ENCODE measurements at places on chromosomes 2 and 18. TPM values are rescaled to one million over a fixed set of nuclear protein-coding genes. Genes with fewer than 3 reads are reported as not detected.

- DNase-seq, result peak; percentile 63
Measured at GRCh38 chr2:86368161-86368824, 30.9 kb upstream of the REEP1 start.

DNA sequence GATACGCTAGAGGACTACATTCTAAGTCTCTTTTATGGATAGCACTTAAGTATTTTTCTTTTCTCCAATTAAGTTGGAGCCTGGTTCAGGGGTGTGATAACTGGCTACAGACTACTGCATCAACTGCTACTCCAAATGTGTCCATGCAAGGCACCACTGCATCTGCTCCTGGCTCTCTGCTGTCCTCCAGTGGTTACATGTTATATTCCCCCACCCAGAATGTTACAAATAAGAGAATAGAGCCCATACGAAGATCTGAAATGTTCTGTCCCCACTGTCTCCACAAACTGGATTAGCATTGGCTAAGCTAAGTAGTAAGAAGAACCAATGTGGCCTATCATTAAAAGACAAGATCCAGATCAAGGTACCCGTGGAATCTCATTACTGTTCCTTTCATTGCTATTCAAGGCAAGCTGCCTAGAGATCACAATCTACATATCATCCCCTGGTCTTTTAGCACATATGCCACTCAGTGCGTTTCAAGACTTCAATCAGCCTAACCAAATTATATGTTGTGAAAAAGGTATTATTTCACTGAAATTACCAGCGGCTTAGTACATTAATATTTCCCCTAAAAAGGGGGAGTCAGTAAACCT, 308.3 kb upstream of the SLC8A1 start:
- peak; percentile 4 for DNase-seq

DNA sequence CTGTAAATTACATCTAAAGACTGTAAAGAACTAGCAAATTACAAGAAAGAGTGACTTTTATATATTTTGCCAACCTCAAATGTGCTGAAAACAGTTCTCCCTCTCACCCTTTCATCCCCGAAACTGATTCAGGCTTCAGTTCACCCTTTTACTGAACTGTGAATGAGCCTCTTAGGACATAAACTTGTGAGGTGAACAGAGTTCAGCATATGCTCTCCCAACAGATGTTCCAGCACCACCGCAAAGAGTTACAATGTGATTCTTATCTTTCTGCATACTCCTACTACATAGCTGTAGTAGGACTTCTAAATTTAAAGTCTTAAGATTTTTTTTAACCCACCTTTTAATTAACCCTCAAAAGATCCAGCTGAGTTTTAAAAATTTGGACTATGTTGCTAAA, 1.2 kb upstream of the ZCCHC2 start:
- DNase-seq, result no peak

GRCh38 chr2:137708311-137708710, 256.0 kb upstream of the HNMT start:
- DNase-seq, result no peak

DNA sequence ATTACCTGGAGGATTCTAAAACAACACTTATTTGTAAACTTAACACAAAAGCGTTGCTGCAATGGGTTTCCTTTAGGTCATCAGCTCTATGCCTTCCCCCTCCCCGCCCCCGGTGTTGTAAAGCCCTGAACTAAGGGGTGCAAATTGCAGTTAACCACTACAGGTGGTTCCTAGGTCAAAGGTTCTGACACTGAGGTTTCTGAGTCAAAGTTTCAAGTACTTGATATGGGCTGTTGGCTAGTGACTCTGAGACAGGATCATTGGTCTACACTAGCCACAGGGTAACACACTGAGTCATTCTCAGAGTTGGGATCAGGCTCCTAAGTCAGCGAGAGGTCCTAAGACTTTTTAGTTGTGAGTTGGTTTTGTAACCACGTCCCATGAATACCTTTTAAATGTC, 15.4 kb downstream of the IL1B start:
- DNase-seq, result no peak

DNA sequence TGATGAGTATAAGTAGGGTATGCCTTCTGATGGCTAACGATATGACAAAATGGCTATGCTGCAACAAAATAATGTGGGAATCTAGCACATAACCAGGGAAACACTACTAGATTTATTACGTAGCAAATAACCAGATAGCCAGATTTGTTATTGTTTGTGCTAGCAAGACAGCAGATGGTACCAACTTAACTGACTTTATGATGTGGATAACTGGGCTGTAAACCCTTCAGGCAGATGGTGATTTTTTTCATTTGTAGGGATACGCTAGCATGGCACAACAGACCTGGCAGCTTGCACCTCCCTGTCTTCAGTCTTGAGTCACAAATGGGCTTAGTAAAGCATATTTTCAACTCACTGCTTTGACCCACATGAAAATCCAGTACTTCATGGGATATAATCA, 48.7 kb downstream of the PRELID3A start:
- DNase-seq, result no peak

OTOF gene
- total RNA-seq, result 0.07 TPM

DNA sequence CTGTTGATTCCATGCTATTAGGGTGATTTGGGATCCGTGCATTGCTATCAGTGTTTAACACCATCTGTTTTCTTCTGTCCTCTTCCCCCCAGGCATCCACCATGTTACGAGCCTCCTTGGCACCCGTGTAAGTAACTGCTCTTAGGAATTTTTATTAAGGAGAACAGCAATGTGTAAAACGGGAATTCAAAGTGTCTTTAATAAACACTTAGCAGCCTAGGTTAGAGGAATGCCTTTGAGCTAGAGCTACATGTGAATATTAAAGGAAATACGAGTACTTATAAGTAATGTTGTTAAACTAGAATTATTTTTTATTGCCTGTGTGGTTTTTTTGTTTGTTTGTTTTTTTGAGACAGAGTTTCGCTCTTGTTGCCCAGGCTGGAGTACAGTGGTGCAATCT, 58.1 kb downstream of the ARMC9 start:
- DNase-seq, result no peak

PPP1R1C gene
- not detected for total RNA-seq

- no peak for DNase-seq
Measured at GRCh38 chr18:49096021-49096420, 145.3 kb upstream of the SMAD7 start.

DNA sequence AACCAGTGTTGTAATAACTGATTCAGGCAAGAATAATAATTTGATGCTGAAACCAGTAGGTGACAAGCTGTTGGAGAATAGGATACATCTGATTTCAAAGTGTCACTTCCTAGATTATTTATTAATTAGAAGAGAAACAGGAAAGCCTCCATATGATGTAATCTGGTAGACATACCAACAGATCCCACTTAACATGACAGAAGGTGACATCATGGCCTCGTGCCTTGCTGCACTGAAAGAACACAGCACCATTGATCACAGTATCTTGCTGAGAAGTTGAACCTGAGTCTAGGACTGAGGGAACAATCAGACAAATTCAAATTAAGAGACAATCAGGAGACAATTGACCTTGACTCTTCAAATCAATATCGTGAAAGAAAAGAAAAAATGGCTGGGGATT, 131.6 kb upstream of the DLGAP1 start:
- DNase-seq, result no peak

GRCh38 chr2:159129269-159129668, 157.2 kb downstream of the WDSUB1 start:
- no peak for DNase-seq

GRCh38 chr18:51235009-51235789, 37.7 kb upstream of the MEX3C start:
- no peak for DNase-seq

LINC00305 gene
- total RNA-seq, result not detected

DNA sequence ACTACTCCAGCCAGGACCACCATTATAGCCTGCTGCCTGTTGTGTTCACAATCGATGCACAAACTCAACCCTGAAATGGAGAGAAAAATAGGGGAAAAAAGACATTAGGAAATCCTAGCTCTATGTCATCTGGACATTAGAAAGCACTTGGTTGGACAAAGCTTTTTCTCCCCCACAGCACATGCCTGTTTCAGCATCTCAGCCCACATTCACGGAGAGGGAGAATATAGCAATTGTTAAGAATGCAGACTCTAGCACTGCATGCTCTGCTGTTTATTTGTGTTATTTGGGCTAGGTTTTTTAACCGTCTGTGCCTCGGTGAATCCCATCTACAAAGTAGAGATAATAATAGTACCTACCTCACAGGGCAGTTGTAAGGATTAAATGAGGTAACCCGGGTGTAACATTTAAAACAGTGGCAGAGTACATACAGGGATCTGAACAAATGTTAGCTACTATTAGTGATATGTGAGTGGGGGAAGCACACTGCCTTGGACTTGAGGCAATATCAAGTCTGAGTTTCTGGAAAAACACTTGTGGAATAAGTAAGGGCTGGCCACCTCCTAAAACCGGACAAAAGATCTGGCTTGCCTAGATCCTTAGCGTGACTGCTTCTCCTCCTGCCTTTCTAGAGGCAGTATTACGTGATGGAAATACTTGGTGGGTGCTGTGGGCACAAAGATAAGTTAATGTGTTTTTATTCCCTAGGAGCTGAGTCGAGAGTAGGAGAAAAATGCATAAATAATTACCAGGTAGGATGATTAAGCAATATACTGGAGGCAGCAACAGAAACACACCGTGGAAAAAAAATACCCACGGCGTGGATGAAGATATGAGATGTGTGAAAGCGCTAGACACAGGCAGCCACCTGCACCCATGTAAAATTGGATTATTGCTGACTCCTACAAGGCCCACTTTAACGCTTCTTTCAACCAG, 1.0 kb upstream of the PPP1CB start:
- DNase-seq, result peak; percentile 23

AFF3 gene
- total RNA-seq, result 0.02 TPM

DNA sequence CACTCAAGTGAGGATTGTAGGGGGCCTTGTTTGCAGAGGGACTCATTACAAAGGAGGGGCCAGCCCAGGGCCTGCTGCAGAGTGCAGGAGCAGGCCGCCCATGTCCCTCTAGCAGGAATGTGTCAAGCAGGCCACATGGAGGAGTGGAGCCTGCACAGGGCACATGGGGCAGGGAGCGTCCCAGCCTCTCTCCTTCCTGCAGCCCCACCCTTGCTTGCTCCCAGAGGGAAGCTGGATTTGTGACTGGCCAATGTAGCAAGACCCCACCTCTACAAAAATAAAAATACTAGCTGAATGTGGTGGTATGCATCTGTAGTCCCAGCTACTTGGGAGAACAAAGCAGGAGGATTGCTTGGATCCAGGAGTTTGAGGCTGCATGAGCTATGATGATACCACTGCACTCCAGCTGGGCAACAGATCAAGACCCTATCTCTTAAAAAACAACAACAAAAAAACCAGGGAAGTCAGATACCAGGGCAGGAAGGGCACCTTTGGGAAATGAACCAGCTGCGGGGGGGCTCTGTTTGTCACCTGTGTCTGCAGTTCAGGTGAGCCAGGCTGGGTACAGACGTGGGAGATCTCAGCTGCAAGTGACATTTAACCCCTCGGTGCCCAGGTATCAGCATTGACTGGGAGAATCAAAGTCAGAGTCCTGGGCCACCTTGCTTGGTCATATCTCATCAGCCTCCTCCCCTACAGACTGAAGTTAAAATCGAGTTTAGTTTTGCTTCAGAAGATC, 27.7 kb downstream of the IMPA2 start:
- DNase-seq, result no peak

SP9 gene
- total RNA-seq, result 0.18 TPM

GRCh38 chr2:238930216-238930615, 82.3 kb downstream of the TWIST2 start:
- no peak for DNase-seq

LDLRAD4 gene
- total RNA-seq, result 0.25 TPM

GRCh38 chr2:226398580-226398979, 401.0 kb downstream of the IRS1 start:
- no peak for DNase-seq

GRCh38 chr2:128177315-128177714, 86.3 kb downstream of the UGGT1 start:
- DNase-seq, result no peak

DNA sequence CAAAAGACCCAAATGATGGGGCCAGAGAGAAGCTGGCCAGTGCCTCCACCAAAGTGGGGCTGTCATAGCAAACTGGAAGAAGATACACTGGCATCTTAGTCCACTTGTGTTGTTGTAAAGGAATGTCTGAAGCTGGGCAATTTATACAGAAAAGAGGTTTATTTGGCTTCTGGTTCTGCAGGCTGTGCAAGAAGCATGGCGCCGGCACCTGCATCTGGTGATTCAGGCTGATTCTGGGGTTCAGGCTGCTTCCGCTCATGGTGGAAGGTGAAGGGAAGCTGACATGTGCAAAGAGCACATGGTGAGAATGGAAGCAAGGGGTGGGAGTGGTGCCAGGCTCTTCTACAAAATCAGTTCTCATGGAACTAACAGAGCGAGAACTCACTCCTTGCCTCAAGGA, 135.9 kb upstream of the TWIST2 start:
- no peak for DNase-seq

DNA sequence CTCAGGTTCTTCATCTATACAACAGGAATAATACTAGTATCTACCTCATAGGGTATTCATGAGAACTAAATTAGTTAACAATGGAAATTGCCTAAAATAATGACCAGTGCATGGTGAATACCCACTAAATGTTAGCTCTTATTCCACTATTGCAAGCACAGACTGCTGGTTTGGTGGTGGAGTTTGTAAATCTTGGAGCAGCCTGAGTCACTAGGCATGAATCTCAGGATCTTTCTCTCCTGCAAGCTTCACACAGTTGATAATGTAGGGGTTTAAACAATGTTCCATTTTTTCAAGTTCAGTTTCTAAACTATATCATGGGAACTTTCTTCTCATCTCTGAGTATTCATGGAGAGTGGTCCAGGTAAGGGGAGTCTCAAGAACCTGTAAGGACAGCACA, 84.0 kb downstream of the OSR1 start:
- no peak for DNase-seq

DNA sequence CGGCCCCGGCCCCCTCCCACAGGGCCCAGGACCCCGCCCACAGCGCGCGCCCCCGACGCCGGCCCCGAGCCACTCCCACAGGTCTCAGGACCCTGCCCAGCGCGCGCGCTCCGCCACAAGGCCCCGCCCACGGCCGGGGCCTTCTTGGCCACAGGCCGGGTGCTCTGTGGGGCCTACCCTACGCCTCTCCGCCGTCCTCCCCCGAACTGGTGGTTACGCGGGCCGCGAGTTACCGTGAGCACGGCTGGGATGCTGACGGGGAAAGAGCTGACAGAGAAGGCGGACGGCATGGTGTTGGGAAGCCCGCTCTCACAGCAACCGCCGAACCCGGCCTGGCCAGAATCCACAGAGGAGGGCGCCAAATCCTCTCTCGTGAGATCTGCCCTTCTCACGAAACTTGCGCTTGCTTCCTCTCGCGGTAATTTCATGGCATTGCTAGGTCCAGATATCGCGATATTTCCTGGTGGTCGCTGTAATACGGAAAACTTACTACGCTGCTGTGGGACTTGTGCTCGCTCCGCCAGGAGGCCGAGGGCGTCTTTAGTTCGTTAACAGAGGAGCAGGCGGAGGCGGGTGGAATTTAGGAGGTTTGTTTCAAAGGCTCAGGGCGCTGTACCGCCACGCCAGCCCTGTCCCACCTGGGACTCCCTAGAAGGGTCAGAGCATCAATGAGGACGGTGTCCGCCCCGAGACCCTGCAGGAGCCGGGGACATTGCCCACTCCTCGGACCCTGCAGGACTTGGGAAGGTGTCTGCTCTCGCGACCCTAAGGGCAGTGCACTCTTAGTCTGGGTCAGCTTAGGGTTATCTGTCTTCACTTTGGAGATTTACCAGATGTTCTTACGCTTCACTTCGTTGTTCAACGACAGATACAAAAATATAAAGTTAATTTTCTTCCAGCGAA, at the start of gene TMEM18:
TMEM18 (minus strand) TSS at position 351 of the 903 bp plus-strand sequence; CDS start at position 290, 61 bp downstream.
- peak; percentile 98 for DNase-seq

- DNase-seq, result no peak
Measured at GRCh38 chr18:64438178-64438577, 289.3 kb upstream of the LINC00305 start.

MRO gene
- not detected for total RNA-seq

GRCh38 chr18:21629089-21629832, 17.1 kb downstream of the SNRPD1 start:
- DNase-seq, result no peak

IL1RL2 gene
- not detected for total RNA-seq
